ENCODE measurements at places on chromosomes 2 and 18. TPM values are rescaled to one million over a fixed set of nuclear protein-coding genes. Genes with fewer than 3 reads are reported as not detected.

DNA sequence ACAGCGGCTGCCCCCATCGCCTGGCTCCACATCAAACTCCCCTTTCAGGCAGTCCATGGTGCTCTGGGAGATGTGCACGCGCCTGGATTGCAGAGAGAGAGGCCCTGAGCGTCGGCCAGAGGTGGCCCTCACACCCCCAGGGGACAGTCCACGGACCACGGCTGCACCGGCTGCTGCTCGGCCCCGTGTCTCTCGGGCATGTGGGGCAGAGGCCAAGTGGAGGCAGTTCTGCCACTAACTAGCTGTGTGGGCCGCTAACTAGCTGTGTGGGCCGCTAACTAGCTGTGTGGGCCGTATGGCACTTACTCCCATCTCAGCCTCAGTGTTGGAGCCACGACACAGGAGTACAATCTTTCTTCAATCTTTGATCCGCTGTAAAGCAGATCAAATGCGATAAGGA, 45.3 kb downstream of the CENPO start:
- no peak for DNase-seq

GRCh38 chr2:121771976-121772742, 16.7 kb downstream of the TSN start:
- no peak for DNase-seq

- DNase-seq, result no peak
Observed at GRCh38 chr2:128492966-128493811, 174.5 kb upstream of the HS6ST1 start.

DNA sequence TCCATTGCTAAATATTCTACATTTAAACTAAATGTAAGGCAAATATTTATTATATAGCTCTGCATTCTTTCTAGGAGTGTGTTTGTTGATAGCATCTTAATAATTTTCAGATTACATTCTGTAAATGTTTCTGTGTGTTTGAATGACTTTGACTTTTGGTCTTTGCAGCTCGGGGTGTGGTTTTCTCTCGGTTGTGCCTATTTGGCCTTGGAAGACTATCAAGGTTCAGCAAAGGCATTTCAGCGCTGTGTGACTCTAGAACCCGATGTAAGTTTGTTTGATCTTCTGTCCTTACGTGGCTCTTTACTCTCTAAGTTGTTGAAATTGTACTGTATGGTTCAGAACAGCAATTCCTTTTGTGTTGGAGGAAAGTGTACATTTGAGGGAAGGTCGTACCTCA, 149.9 kb downstream of the TTC27 start:
- no peak for DNase-seq

DNA sequence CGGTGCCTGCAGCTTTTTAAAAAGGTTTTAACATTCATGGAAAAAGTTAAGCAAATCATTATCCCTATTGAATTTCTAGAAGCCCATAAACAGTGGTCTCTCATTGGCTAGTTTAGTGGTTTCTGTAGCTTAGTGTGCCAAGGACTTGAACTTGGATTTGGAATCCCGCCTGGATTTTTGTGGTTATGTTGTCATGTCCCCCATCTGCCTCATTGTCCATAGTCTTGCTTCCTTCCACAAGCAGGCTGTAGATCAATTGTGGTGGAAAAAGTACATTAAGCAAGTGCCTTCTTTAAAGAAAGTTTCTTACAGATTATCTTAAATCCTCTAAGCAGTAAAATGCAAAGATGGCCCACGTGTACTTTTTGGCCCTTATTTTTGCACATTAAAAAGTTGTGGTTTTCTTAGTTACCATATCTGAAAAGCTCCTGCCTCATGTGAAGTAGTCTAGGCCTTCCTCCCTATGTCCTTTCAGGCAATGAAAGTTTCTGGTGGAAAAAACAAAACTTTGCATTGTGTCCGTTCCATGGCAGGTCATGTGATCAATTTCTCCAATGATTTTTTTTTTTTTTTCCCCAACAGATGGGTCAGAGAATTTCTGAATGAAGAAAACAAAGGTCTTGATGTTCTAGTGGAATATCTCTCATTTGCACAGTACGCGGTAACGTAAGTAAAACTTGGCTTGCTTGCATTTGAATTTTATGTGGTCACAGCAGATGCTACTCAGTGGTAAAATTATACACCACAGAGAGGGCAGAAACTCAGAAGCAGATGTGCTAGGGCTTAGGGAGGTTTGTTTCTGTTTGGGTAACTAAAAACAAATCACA, 158.9 kb downstream of the PRPF40A start:
- peak; percentile 93 for DNase-seq

DNA sequence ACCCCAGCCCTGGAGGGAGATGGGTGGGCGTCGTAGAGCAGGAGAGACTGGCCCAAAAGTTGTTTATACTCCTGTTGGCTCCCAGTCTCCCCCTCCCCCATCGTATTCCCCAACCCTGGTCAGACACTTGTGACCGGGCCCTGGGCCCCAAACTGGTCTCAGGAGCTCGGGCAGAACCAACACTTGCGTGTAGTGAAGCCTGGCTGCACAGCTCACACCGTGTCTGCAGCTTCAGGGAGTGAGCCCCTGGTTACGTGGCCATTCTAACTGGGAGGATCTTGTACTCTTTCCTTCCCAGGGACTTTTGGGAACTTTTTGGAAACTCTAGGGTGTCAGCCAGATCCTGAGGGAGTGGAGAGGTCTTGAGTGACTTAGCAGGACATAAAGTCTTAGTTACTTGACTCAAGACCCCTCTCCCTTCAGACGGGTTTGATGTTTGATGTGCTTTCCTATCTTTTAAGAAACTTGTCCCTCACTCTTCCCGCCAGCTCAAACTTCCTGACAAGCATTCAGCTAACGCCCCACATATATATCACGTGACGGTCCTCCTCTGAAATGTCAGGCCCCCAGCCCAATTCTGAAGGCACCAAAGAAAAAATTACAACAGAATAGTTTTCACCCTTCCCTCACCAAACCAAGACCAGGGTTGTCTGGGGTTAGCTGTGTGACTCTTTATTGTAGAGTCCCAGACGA, 2.3 kb downstream of the PKDCC start:
- no peak for DNase-seq

DNA sequence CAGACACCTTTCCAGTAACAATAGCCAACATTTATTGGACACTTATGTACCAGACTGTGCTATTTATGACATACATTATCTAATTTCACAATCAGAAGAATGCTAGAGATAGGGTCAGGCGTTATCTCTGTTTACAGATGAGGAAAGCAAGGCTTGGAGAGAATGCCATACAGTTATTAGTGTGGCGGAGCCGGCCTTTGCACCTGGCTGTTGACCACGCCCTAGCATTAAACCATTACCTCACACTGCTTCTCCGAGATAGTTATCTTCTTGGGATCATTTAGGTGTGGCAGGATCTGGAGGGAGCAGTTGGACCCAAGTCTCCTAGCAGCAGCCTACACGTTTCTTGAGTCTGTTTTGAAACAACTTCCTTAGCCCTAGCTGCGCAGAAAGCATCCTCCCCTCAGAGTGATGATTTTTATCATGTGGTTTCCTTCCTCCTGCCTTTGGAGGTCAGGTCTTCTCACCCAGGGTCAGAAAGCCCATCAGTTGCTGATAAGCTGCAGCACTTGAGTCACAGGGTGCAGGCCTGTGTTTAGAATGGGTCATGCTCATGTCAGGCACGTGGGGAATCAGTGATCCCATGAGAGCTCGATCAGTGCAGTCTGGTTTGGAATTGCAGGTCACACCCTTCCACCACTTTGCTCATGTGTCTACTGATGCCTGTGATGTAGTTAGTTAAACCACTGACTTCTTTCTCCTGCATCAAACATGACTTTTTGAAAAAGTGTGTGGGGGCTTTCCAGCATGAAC, 118.2 kb downstream of the SPTBN1 start:
- no peak for DNase-seq

DNA sequence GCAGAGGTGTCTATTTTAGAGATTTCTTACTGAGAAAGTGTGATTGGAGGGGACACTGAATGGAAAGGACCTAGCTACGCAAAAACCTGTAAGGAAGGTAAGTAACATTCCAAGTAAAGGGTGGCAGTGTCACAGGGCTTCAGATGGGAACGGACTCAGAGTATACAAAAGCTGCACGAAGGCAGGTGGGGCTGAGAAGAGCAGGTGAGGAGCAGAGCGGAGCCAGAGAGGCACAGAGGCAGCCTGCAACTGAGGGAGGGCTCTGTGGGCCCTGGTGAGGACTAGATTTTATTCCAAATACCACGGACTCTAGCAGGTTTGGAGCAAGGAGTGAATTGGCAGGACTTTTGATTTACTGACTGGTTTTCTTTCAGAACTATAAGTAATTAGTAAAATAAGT, 331.3 kb upstream of the PKDCC start:
- no peak for DNase-seq

- DNase-seq, result no peak
Observed at GRCh38 chr18:43994381-43994780, 686.3 kb upstream of the SETBP1 start.

- DNase-seq, result no peak
Observed at GRCh38 chr2:168089200-168089599, 158.2 kb downstream of the STK39 start.

DNA sequence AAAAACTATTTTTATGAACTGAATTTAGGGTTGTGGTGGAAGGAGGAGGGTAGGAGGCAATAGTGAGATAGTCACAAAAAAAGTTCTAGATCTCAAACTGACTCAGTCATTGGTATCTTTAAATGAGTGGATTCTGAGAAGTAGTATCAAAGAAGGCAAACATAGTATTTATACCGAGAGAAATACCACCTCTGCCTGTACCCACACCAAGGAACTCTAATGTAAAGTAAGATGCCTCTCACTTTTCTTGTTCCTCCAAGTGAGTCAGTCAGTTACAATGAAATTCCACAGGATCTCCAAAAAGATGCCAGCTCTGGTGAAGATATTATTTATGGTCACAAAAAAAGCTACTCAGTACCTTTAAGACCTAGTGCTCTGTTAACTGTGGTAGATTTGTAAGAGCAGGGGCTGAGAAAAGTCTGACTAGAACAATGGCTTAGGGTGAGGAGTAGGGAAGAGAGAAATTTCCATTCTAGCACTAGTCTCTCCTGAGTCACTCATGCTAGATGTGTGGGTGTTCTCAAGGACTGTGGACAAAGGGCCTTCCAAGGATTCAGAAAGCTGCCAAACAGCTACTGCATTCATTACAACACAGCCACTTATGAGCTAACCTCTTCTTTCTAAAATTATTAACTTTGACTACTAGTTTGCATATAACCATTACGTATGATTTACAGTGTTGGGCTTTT, 36.3 kb downstream of the YWHAQ start:
- DNase-seq, result peak; percentile 73

DNA sequence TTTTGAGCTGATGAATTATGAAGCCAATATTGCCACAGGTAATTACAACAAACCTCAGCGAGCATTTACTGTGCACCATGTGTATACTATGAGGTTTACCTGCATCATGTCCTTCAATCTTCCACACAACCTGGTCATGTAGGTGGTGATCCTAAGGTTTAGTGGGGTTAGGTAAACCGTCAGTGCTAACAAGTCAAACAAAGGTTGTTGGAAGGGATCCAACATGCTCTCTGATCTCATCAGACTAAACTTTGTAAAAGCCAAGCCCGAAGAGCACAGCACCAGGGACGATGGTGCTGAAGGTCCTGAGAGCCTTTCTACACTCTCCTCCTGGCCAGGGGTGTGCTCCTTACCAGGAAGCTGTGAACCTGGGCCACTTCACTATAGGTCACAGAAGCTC, 29.4 kb downstream of the SH3YL1 start:
- no peak for DNase-seq

DNA sequence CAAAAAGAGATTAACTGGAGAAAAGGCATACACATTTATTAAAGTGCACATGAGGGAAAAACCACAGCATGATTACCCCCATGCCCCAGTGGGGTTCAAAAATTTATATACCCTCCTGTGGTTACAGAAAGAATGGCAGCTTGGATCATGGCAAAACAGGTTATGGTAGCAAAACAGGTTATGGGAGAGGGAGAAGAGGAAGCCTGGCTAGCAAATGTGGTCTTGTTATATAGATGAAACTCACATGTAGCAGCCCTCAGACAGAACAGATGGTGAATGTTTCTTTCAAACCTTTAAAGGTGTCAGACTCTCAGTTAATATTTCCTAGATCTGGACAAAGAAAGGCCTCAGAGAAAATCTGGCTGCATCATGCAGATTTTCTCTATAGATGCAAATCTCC, 178.2 kb upstream of the ZC3H15 start:
- no peak for DNase-seq

DNA sequence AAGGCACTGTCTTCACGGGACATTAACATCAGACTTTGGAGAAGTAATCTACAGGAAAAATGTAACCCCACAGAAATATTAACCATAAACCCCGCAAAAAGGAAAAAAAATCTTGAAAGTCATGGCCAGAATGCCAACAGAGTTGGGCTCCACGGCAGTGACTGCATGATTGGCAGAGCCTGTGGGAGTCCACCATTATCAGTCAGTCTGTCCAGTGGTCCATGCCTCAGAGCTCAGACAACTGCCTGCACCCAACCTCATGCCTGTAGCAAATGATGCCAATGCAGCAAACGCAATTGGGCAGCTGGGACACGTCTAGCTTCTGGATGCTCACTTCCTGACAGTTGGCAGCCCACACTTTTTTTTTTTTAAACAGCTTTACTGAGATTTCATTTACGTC, 5.1 kb upstream of the PPIG start:
- DNase-seq, result no peak

DNA sequence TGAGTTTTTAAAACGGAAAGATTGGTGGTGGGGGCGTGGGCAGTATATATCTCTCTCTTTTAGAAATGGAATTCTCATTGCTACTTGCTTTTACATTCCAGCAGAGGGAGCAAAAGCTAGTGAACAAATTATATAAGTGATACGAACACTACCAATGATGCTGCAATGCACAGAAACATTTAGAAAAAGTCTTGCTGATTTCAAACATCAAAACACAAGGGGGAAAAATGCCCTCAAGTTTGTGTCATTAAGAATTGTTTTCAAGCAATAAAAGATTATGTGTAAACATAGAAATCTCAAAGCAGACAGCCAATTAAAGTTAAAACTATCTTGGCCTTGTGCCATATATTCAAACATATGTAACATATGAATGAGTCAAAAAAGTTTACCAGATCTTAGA, 296.3 kb upstream of the KCNJ3 start:
- peak; percentile 28 for DNase-seq

GRCh38 chr2:80459028-80459427, 154.5 kb upstream of the LRRTM1 start:
- DNase-seq, result no peak

GRCh38 chr2:74979844-74980243, 21.4 kb downstream of the POLE4 start:
- no peak for DNase-seq

GRCh38 chr2:162164802-162165201, 12.8 kb upstream of the GCG start:
- DNase-seq, result no peak

DNA sequence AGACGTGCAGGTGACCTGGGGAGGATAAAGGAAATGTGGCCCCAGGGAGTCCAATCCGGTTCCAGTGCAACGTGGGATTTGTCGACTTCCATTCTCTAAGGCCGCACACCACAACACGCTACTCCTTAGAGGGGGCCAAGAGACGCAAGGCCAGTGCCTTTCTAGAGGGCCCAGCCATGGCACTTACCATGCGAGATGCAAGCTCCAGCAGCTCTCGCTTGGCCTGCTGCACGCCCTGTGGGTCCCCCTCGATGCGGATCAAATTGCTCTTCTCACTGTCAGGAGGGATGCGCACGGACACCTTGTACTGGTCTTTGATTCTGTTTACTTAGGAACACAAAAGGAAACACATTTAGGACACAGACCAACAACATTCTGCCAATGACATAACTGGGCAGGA, 61.2 kb downstream of the ANO7 start:
- no peak for DNase-seq

SERPINB2 gene
- 0.27 TPM for total RNA-seq

IL18R1 gene
- total RNA-seq, result 0.51 TPM

NCKAP5 gene
- total RNA-seq, result 0.47 TPM

NEURL3 gene
- total RNA-seq, result not detected

CXCR1 gene
- not detected for total RNA-seq

IL18RAP gene
- total RNA-seq, result not detected

SLC4A3 gene
- 5.8 TPM for total RNA-seq

GATA6 gene
- total RNA-seq, result 5.5 TPM

MYO3B gene
- total RNA-seq, result not detected

HMSD gene
- total RNA-seq, result not detected

Data from HT1080 (cell line).